ENCODE measurements at places on chromosomes 6 and 20. TPM values are rescaled to one million over a fixed set of nuclear protein-coding genes. Genes with fewer than 3 reads are reported as not detected.

GRCh38 chr20:24160563-24161281, 172.1 kb upstream of the GGTLC1 start:
- DNase-seq = peak; percentile 3

GRCh38 chr6:113664909-113665308, 192.2 kb upstream of the MARCKS start:
- DNase-seq = no peak

- no peak for DNase-seq
These were observed 106.8 kb upstream of the DOK5 start for GRCh38 chr20:54368570-54368969.

- DNase-seq = no peak
These were observed 52.4 kb downstream of the RRBP1 start for GRCh38 chr20:17629678-17630089.

GRCh38 chr6:11755725-11756124, 22.9 kb downstream of the ADTRP start:
- DNase-seq = no peak

- DNase-seq = no peak
These were observed 235.2 kb downstream of the SIM1 start for GRCh38 chr6:100229512-100229911.

- DNase-seq = no peak
These were observed 27.9 kb downstream of the SLC2A4RG start for GRCh38 chr20:63767456-63767855.

DNA sequence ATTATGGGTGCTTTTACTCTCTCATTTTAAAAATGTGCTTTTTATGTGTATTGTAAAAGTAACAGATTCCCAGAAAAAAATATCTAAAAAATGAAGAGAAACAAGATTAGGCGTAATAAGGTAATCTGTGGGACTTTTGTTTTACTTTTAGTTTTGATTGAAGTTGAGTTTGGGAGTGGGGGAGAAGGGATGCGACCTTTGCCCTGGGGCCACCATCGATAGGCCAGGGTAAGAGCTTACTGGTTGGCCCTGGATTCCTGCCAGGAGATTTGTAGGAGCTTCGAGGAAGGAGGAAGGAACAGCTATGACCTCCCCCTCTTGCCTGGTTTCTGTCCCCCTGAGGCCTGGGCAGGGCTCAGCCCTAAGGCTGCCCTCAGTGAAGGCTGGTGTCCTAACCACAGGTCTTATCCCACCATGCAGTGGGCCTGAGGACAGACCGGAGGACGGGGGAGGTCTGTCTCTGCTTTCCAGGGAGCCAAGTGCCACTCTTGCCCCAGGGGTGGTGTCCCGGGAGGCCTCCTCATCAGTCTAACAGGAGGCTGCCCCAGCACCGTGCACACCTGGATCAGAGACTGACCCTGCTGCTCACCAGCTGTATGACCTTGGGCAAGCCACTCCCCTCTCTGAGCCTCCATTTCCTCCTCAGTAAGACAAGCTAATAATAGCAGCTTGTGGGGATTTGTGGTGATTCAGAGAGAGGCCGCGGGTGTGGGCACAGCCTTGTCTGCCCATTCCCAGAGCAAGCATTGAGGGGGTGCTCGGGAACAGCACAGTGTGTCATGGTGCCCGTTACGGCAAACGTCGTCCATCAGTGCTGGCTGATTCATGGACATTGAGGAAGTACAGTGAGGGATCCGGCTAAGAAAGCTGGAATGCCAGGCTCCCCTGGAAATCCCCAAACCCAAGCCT, 21.2 kb downstream of the TGM2 start:
- DNase-seq = peak; percentile 97

DNA sequence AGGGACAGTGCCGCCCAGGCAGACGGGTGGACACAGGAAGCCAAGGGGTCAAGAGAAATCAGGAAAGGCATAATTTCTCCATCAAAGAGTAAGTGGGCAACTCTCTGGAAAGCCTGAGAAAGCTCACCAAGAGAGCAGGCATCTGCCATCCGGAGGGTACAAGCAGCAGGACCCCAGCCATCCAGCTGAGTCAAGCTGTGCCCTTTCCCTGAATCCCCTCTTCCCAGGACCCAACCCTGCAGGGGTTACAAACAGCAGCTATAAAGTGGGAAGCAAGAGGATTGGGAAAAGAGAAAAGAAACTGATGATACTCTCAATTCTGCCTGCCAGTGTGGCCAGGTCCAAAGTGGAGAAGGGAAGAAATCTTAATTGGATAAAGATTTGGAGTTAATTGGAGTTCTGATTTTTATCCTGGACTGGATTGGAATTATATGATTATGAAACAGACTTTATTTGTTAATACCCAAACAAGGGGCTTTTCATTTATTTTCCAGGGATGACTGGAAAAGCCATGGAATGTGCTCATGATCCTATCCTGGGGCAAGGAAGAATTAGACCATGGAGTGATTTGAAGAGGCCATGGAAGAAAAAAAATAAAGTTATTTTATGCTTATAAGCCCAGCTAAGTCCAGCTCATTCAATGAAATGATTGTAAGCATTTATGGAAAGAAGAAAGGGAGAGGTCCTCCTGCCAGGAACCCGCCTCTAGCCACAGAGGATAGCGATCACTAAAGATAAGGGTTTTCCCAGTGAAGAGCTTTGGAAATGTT, 34.9 kb downstream of the NHLRC1 start:
- DNase-seq = no peak

- peak; percentile 70 for DNase-seq
These were observed 128.8 kb upstream of the PDE7B start for GRCh38 chr6:135722679-135723078.

- no peak for DNase-seq
These were observed 79.4 kb upstream of the NRN1 start for GRCh38 chr6:6085928-6086668.

GRCh38 chr6:57254055-57254717, 32.1 kb upstream of the RAB23 start:
- DNase-seq = no peak

- no peak for DNase-seq
These were observed 19.7 kb downstream of the SLC17A4 start for GRCh38 chr6:25774120-25774715.

DNA sequence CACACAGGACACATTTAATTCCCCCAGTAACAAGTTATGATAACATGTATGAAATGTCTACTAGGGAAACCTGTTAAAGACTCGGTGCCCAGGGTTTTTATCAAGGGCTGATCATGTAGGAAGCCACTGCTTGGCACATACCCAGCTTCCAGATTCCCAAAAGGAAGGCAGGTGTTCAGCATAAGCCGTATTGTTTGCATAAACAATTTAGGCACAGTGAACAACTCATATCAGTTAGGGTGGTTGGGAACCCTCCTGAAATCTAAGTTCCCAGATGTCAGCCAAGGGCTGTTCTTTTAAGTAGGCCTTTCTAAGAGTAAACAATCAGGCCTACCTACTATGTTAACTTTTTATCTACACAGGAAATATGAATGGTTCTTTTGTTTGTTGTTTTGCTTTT, 74.1 kb downstream of the ASXL1 start:
- DNase-seq = no peak

- DNase-seq = no peak
These were observed 280.5 kb upstream of the PRND start for GRCh38 chr20:4441191-4441590.

- peak; percentile 25 for DNase-seq
These were observed 36.7 kb upstream of the CHD6 start for GRCh38 chr20:41654884-41655283.

DNA sequence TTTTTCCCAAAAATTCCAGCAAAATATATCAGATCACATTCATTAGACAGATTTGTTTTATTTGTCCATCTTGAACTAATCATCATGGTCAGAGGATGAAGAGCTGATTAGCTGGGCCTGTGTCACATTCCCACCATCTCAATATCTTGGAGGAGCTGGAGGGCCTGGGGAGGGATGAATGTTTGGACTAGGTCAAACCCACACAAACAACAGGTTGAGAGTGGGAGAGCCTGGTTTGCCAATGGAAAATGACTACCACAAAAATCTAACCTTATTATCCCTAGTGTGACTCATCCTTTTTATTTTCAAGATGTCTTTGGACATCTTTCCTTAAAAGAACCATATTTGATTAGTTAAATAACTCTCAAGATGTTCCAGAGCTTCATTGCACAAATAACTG, 242.4 kb downstream of the OGFRL1 start:
- DNase-seq = no peak

DNA sequence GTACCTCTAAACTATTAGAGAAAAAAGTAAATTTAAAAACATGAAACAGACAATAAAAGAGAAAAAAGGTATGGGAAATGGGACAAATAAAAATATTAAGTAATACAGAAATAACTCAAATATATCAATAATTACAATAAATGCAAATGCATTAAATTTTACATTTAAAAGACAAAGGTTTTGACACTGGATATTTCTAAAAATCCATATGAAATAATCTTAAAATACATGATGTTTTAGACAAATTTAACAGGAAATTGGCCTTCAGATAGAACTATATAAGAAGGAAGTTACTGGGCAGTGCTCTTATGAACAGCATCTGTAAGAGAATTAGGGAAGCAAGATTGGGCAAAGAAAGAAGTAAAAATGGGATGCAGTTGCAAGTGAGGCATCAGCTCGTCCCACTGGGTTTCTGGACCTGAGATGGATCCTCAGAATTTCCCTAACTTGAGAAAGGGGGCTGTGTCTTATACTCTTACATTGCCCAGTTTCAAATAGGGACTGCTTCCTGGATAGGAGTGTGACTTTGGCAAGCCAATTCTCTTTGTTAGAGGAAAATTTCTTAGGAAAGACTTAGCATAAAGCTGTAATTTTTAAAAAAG, 376.7 kb downstream of the SMOC2 start:
- no peak for DNase-seq

GRCh38 chr20:20482453-20482852, 114.5 kb downstream of the INSM1 start:
- DNase-seq = no peak

The HLA-DRB5 gene
- not detected for total RNA-seq

The PAQR8 gene
- 1.8 TPM for total RNA-seq

The CLPSL1 gene
- not detected for total RNA-seq

The AMD1 gene
- total RNA-seq = 121 TPM

The NKAIN4 gene
- total RNA-seq = not detected

The STMN3 gene
- 5.3 TPM for total RNA-seq

The BNIP5 gene
- not detected for total RNA-seq

The GID8 gene
- total RNA-seq = 36.4 TPM

The POU5F1 gene
- 2.0 TPM for total RNA-seq

The MTCH1 gene
- 78.2 TPM for total RNA-seq

The OR2H2 gene
- not detected for total RNA-seq

The BTN1A1 gene
- total RNA-seq = not detected

The SAPCD1 gene
- 5.1 TPM for total RNA-seq
